ENCODE measurements at places on chromosomes 12 and 14.

DNA sequence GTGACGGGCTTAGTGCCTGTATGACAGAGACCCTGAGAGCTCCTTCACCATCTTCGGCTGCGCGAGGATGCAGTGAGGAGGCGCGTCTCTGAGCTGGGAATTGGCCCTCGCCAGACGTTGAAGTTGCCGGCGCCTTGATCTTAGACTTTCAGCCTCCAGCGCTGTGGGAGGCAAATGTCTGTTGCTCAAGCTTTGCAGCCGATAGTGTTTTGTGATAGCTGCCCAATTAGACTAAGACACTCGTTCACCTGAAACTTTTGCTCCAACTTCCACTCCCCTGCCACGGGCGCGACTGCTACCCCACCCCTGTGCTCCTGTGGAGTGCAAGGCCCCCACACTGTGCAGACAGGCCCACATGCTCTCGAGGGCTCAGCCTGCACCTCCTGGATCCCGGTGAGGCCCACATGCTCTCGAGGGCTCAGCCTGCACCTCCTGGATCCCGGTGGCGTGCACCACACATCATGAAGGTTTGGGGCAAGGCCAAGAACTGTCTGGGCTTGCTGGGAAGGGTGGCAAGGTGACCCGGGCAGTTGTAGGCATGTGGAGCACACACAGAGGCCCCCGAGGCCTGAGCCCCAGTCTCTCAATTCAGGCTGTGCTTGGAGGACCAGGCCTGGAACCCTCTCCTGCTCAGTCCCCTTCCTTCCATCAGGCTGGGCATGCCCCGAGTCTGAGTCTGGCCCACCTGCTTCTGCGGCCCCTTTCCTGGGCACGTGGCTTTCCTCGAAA is 324.6 kb downstream of the TMEM121 start:
- DNase-seq = no peak
- H3K4me3 ChIP-seq = peak overlapping the region; percentile 50
- peaks cover 26% of the 10 kb centered on the region for H3K36me3 ChIP-seq
- peak overlapping the region; percentile 89 for H3K27ac ChIP-seq

DNA sequence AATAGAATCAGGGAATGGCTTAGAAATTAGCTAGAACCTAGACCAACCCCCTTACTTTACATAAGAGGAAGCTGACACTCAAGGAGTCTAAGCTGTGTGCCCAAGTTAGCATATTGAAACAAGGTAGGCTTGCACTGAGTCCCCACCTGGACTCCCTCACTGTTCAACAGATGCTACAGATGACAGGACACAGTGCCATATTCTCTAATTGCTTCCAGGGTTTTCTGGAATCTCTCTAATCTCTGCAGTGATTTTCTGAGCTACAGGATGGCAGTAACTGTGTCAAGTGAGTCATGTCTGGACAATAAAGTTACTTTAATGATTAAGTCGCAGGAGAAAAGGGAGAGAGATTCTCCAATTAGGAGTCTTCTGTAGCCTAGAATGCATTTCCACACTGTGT is 35.8 kb downstream of the AKAP6 start:
- H3K4me1 ChIP-seq = no peaks in the 10 kb centered on the region
- no peak for DNase-seq
- H3K27ac ChIP-seq = no peak overlapping the region
- peaks cover 9% of the 10 kb centered on the region for H3K27me3 ChIP-seq
- no peak overlapping the region for H3K4me3 ChIP-seq

DNA sequence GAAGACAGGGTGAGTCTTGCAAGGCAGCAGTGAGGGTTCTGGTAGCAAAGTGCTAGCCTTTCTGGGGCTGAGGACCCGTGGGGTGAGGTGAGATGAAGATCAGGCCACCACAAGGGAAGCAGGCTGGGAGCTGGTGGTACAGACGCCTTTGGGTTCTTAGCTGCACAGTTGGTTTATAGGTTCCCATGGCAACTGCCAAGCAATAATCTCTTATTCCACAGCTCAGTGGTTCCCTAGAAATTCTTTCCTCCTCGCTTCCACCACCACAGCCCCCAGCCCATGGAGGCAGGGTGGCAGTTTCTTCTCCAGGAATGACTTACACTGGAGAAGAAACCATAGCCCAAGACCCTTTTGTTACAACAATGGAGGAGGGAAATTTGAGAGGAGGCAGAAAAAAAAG is 82.1 kb downstream of the CMKLR1 start:
- no peak overlapping the region for H3K27ac ChIP-seq
- no peaks in the 10 kb centered on the region for H3K36me3 ChIP-seq
- H3K27me3 ChIP-seq = peaks cover 18% of the 10 kb centered on the region
- no peak overlapping the region for H3K4me3 ChIP-seq

DNA sequence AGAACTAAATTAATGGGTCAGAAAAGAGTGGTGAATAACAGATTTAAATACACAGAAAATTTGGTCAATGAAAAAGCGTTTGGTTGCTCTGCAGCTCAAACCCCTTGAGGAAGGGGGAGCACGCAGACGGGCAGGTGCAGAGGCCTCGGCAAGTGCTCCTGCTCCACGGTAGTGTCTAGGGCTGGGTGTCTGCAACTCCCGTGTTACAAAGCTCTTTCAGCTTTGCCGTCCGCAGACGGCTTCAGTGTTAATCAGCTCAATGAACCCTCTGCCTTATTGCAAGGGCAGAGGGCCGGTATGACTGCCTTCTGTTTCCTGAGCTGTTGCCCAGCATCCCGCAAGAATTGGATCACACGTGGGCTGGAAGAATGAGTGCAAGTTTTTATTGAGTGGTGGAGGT is 125.7 kb upstream of the TRHDE start:
- H3K36me3 ChIP-seq = peaks cover 4% of the 10 kb centered on the region
- H3K4me3 ChIP-seq = no peak overlapping the region
- no peaks in the 10 kb centered on the region for H3K4me1 ChIP-seq
- no peak for DNase-seq

DNA sequence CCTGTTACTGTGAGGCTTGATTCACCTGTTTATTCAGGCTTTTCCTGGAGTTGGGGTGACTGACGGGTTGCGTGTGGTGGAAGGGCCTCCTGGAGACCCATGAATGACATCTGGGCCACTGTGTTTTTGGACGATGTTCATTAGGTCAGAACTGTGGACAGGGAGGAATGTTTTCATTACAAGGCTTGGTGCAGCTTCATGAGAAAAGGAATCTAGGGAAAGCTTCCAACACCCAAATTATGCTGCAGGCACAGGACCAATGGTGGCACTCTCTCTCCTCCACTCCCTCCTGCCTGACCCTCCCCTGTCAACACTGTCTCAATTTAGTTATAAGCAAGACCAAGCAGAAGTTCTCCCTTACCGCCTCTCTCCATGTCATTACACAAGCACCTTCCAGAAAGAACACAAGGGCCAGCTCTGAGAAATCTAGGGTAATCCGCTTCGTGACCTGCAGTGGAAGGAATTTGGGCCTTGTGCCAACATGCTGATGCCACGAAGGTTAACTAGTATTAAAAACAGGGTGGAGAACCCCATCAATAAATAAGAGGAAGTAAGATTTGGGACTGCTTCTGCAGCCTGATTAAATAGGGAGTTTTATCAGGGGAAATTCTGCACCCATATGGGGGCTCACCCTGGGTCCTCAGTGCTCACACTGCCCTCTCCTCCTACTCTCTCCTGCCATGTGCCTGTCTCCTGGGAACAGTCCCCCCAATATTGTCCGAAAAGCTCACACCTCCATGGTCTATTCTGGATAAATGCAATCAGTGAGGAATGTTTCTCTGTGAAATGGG is 200.3 kb downstream of the KTN1 start:
- H3K4me3 ChIP-seq = no peak overlapping the region
- H3K36me3 ChIP-seq = no peaks in the 10 kb centered on the region

DNA sequence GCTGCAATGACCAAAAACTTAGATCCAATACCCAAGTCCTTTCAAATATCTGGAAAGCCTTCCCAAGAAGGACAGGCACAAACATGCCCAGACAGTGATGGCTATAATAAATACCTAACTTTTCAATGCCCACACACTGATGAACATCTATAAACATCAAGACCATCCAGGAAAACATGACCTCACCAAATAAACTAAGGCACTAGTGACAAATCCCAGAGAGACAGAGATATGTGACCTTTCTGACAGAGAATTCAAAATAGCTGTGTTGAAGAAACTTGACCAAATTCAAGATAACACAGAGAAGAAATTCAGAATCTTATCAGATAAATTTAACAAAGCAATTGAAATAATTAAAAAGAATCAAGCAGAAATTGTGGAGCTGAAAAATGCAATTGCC is 38.7 kb upstream of the INSM2 start:
- no peak overlapping the region for H3K4me3 ChIP-seq
- H3K27me3 ChIP-seq = peaks cover 42% of the 10 kb centered on the region
- no peak for DNase-seq
- peaks cover 7% of the 10 kb centered on the region for H3K36me3 ChIP-seq

DNA sequence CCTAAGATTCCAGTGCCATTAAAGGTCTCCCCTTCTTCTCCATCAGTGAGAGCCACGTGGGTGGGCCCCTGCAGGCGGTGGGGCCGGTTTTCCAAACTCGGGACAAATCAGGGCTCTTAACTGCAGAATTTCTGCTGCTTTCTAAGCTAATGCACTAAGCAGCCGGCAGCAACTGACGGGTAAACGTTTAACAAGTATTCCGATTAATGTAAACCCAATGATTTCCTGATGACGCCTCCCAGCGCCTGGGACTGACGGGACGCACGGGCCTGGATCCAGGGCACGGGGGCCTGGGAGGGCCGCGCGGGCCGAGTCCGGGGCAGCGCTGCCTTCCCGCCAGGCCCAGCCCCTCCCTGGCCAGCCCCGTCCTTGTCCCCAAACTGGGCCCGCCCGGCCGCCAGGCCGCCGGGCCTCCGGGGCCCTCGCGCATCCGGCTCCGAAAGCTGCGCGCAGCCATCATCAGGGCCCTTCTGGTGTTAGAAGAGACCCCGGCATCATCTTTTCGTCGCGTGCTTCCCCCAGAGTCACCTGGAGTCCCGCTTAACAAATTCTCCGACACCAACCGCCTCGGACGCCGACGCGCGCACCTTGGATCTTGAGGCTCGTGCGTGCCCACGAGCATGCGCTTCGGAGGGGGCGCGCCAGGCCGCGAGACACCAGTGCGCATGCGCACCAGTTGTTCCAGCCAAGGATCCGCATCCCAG is at the start of gene MLH3:
Gene MLH3 (minus strand): TSS at position 616 of the 704 bp plus-strand sequence. CDS start 1,812 bp downstream, outside the sequence.
- H3K4me3 ChIP-seq = peak within 1 kb of the TSS; percentile 94
- H3K27me3 ChIP-seq = no peaks in the 10 kb centered on the region
- H3K27ac ChIP-seq = peak within 1 kb of the TSS; percentile 80
- H3K4me1 ChIP-seq = peaks cover 18% of the 10 kb centered on the region

DNA sequence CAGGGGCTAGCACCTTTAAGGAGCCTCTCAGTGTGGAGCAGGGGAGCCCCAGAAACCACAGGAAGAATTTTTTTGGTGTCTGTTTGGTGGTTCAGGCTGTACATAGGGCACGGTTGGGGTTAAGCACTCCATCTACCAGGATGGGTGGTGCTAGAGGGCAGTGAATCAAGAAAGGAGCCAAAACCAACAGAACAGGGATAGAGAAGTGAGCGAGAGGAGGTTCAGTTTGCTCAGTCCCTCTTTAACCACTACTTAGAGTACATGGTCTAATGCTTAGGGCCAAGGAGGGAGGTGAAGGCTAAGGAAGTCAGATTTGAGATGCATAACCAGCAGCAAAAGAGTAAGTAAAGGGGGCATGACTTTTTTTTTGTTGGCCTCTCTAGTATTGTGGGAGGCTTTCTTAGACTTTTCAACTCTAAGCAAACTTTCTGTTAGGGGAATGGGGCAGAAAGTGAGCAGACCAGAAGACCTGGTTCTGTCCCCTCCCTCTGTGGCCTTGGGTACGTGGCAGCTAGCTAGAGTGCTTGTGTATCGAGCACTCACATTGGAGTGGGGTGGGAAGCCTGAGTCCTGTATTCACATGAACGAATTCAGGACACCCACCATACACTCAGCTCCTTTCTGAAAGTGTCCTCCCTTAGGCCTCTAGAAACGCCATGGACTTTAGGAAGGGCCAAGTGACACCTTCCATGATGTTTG is 6.6 kb upstream of the NPFF start:
- no peaks in the 10 kb centered on the region for H3K27me3 ChIP-seq
- H3K4me1 ChIP-seq = peaks cover under 1% of the 10 kb centered on the region
- peaks cover 9% of the 10 kb centered on the region for H3K36me3 ChIP-seq
- no peak overlapping the region for H3K4me3 ChIP-seq
- no peak for DNase-seq

DNA sequence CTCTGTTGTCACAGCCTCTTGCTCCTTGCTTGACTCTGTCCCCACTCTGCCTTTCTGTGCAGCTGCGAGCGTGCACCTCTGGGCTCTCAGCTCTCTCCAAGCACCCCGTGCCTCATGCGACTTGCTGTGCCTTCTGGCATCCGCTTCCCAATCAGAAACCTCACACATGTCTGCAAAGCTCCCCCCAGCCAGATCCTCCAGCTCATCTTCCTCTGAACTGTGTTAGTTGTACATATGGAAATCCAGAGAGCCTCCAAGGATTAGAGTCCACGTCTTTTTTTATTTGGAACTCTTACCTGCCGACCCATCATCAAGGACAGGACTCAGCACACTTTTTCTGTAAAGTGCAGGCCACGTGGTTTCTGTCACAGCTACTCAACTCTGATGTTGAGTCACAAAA is 70.5 kb downstream of the ANO2 start:
- no peak overlapping the region for H3K27ac ChIP-seq
- H3K4me1 ChIP-seq = no peaks in the 10 kb centered on the region
- peaks cover 7% of the 10 kb centered on the region for H3K36me3 ChIP-seq
- no peak overlapping the region for H3K4me3 ChIP-seq
- no peak for DNase-seq

- no peak overlapping the region for H3K4me3 ChIP-seq
- H3K27me3 ChIP-seq = no peaks in the 10 kb centered on the region
- H3K4me1 ChIP-seq = no peaks in the 10 kb centered on the region
- no peak for DNase-seq
- no peaks in the 10 kb centered on the region for H3K36me3 ChIP-seq
These were observed 430.2 kb upstream of the SEL1L start for GRCh38 chr14:81963846-81964245.

DNA sequence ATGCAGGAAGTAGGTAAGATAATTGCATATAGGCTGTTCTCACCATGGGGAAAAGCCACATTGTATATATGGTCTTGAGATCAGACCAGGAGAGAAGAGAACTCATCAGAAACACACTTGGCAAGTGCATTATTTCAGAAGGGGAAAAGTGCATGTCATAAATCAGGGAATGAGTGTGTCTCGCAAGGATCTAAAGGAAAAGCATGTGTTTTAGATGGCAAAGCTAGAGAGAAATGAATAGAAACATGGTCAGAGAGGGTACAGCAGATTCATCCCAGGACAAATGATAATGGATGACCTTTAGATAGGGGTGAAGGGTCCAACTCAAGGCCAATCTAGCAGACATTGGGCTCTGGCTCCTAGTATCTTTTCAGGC is 230.2 kb upstream of the NAV3 start:
- H3K4me1 ChIP-seq = no peaks in the 10 kb centered on the region
- H3K36me3 ChIP-seq = no peaks in the 10 kb centered on the region
- H3K4me3 ChIP-seq = no peak overlapping the region

GRCh38 chr12:89947437-89948270 is 239.0 kb upstream of the ATP2B1 start:
- H3K4me3 ChIP-seq = no peak overlapping the region
- no peaks in the 10 kb centered on the region for H3K27me3 ChIP-seq
- peaks cover 38% of the 10 kb centered on the region for H3K4me1 ChIP-seq
- H3K36me3 ChIP-seq = no peaks in the 10 kb centered on the region
- DNase-seq = no peak

GRCh38 chr14:70317969-70318634 is 41.4 kb downstream of the COX16 start:
- H3K27me3 ChIP-seq = peaks cover 15% of the 10 kb centered on the region
- H3K4me1 ChIP-seq = no peaks in the 10 kb centered on the region
- H3K36me3 ChIP-seq = no peaks in the 10 kb centered on the region
- H3K27ac ChIP-seq = no peak overlapping the region
- DNase-seq = no peak

Data from naive B cell (primary cell).